Effector CD4-positive, alpha-beta T cell (primary cell): ENCODE measurements at places on chromosomes 11 and 22.

DNA sequence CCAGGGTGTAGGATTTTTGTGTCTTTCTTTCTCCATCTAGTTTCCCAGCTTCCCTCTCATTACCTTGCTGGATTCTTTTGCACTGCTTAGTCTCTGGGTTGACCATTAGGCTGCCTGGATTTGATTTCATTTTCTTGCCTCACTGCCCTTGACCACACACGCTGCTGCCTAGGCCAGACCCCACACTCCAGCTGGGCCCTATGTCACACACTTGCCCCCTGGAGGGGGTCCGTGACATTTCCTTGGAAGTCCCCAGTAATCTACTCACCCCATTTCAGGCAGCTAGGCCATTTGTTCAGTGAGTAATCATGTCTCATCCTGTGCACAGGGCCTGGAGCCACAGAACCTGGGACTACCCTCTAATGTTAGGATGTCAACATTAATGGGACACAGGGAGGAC lies 81.9 kb upstream of the SPON1 start:
- DNase-seq, result no peak

DNA sequence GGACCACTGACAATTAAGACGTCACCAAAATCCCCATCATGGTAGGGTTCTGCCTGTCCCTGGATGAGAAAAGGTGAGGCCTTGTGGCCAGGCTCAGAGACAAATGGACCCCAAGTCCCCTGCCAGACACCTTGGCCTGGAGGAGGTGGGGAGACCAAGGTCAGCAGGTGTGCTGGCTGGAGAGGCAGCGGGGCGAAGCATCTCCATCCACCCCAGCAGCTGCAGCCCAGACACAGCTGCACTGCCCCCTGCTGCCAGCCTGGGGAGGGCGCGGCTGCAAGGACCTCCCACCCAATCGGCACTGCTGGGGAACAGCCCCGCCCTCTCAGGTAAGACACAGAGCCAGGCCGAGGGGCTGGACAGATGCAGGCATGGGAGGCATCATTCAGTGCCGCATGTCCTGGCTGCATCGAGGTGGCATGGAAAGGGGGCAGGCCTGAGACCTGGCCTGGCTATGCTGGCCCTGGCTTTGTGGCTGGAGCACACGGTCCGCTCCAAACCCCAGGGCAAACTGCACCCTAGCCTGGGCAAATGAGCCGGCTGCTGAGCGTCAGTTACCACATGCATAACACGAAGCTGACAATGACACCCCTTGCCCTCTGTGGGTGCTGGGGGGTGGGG lies 12.2 kb upstream of the MFNG start:
- peak; percentile 61 for DNase-seq

DNA sequence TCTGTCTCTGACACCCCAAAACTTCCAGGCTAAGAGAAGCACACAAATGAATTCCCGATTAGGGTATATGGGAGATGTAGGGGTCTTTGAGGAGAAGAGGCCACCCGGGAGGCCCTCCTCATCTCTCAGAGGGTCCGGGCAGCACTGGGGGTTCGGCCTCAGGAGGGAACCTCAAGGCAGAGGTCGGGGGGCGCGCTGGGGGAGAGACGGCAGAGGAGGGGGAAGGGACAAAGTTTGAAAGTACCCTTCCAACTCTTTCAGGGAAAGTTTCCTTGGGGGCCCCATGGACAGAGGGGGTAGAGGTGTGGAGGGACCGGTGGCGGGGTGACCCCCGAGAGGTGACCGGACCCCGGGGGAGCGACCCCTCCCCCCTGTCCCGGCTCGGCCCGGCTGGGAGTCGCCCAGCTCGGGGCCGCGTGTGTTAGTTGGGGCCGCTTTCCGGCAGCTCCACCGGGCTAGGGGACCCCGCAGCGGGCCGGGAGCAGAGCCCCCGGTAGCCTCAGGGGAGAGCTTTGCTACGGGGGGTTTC lies 3.3 kb upstream of the GCAT start:
- no peak for DNase-seq

- no peak for DNase-seq
Observed at GRCh38 chr22:41191467-41191866, 13.6 kb upstream of the L3MBTL2 start.

GRCh38 chr11:87473174-87473573 lies 435.4 kb downstream of the TMEM135 start:
- no peak for DNase-seq

DNA sequence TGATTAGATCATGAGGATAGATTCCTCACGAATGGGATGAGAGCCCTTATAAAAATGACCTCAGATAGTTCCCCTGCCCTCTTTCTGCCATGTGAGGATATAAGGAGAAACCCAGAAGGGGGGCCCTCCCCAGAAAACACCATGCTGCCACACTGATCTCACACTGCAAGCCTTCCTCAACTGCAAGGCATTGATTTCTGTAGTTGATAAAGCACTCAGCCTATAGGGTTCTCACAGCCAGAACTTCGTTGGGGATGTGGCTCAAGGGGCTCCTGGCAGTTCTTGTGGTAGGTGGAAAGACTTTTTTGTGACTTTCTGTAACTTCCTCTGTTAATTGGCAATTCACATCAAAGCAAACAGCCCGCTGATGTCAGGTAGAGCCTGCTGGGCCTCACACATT lies 108.9 kb downstream of the CD44 start:
- peak; percentile 14 for DNase-seq

DNA sequence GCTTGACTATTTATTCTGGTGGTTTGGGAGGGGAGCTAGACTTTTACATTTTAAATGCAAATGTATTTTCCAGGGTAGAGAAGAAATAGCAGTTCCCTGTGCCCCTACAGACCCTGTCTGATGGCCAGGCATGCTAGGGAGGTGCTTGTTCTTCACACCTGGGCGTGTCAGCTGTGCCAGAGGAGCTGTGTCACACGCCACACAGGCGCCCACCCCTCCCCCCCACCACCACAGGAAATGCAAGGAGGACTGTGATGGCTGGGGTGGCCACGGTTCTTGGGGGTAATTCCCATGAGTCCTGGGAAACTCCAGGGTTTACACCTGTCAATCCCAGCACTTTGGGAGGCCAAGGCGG lies 82.2 kb downstream of the FLI1 start:
- DNase-seq, result peak; percentile 12

GRCh38 chr22:37457093-37457893 lies 28.9 kb downstream of the MFNG start:
- peak; percentile 79 for DNase-seq

DNA sequence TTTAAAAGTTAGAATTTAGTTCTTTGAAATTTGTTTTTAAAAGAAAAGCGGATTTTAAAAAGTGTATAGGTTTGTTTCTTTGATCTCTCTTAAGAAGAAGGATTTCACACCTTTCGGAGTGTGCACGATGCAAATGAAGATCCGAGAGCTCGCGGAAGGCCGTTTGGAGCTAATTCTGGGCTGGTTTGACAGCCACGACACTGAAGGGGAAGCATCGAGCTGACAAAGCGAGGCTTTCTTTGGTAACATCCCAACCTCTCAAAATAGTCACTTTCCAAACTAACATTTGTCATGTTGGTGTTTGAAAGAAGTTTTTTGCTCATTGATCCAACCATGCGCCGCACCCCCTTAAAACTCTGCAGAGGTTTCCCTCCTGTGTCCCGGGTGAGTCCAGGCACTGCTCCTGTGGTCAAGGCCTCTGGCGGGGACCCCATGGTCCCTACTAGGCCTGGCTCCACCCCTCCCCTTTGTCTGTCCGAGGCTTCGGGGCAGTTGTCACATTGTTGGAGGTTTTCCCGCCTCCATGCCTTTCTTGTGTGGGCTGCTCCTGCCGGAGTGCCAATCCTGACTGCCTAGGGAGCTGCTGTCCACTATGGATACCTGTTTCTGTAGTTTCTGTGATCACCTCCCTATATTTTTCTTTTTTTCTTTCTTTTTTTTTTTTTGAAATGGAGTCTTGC lies 39.7 kb downstream of the MPPED1 start:
- no peak for DNase-seq

GRCh38 chr22:48366591-48366990 lies 1461.1 kb downstream of the BRD1 start:
- no peak for DNase-seq

DNA sequence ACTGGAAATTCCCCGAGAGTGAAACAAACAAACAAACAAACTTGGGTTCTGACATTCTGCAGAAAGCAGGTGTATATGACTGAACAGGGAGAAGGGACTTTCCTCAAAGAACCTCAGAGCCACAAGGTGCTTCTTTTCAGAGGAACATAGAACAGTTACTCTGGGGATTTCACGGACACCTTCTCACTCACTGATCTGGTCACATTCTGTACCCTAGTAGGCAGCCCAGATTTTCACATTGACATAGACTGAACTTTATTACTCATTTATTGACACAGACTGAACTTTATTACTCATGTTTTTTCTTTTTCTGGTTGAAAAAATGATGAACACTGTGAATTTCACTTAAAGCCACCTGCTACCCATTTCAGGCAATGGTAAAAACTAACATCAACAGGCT lies 263.0 kb downstream of the OPCML start:
- no peak for DNase-seq

- no peak for DNase-seq
Observed at GRCh38 chr11:72688486-72688885, 14.3 kb upstream of the PDE2A start.

- DNase-seq, result no peak
Observed at GRCh38 chr11:30811226-30811755, 225.1 kb upstream of the MPPED2 start.
